ENCODE measurements at places on chromosomes 7 and 10. TPM values are rescaled to one million over a fixed set of nuclear protein-coding genes. Genes with fewer than 3 reads are reported as not detected.

DNA sequence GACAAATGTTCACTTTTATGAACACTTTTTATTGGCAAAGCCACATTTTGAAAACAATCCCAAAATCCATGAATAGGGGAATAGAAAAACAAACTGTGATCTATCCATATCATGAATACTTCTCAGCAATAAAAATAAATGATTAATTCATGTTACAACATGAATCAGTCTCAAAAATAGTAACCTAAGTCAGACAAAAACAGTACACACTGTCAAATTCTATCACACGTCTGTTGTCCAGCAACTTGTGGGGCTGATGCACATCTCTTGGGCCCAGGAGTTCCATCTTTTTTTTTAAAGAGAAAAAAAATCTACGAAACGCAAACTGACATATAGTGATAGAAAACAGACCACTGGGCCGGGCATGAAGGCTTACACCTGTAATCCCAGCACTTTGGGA, 71.0 kb downstream of the LARP4B start:
- no peak for DNase-seq

DNA sequence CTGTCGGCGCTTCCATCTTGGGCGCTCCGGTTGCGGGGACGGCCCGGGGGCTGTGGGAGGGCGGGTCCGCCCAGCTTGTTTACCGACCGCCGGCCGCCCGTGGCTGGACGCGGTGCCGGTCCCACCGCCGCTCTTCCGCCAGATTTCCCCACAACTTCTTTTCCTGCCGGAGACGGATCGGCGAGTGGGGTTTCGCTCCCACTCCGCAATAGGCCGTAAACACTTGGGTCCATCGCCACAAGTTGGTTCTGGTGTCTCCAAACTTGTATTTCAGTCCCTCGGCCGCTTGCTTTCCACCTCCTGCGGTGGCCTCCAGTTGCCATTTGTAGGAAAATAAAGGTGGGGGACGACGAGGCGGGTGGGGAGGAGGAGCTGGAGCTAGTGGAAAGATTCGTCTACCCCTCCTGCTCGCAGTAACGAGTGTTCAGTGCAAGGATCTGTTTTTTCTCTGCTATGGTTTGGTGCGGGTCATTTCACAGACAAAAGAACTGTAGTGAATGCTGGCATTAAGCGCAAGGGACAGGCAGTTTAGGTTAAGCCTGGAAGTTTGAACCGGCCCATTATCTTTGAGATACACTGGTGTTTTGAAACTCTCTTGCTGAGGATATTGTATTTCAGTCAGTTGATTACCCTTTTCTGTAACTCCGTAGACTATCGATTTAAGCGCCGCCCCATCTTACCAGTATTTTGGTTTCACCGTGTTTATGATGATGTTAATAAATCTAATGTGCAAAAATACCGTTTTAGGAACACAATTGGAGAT, 24.3 kb upstream of the ZRANB1 start:
- peak; percentile 60 for DNase-seq

DNA sequence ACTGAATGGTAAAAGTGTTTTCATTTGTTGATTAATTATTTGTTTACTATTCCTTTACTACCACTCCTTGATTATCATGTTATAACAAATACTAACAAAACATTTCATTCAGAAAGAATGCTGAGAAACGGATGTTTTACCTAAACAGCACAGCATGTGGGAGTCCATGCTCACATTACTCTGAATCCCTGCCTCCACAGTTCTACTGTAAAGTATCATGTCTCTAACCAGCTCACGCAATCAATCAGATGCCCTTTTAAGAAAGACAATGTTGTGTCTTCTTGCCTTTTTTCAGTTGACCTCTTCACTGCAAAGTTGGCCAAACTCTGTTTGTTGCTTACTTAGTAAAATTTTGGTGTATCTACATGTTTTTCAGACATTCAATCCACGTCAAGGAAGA, 232.5 kb upstream of the MDFIC start:
- no peak for DNase-seq

The LBX1 gene
- total RNA-seq = not detected

- DNase-seq = no peak
These were observed 163.0 kb upstream of the LAMB4 start for GRCh38 chr7:108293149-108293612.

DNA sequence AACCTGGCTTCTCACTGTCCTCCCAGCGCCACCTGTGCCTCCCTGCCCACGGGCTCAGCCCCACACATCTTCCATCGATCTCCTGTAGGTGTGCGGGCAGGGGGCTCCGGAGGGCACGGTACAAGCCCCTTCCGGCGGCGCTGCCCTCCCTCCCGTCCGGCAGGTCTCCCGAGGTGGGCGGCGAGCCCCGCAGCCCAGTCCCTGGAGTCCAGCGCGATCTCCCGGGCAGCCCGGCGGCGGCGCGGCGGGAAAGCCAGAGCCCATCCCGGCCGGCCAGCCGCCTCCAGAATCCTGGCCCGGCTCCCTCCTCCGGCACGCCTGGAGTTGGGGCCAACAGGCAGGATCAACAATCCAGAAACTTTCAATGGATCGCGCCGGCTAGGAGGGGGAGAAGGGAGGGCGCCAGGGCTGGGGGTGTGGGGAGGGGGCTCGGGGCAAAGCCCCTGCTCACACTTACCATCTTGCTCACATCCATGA, 100.1 kb downstream of the HIP1 start:
- DNase-seq = peak; percentile 15

- DNase-seq = no peak
These were observed 6.9 kb downstream of the KLF6 start for GRCh38 chr10:3777981-3778691.

- no peak for DNase-seq
These were observed 6.1 kb downstream of the SAMD9L start for GRCh38 chr7:93142127-93142526.

- DNase-seq = peak; percentile 30
These were observed 46.4 kb downstream of the ELFN1 start for GRCh38 chr7:1716263-1717094.

The MRPL43 gene
- total RNA-seq = 62.6 TPM

DNA sequence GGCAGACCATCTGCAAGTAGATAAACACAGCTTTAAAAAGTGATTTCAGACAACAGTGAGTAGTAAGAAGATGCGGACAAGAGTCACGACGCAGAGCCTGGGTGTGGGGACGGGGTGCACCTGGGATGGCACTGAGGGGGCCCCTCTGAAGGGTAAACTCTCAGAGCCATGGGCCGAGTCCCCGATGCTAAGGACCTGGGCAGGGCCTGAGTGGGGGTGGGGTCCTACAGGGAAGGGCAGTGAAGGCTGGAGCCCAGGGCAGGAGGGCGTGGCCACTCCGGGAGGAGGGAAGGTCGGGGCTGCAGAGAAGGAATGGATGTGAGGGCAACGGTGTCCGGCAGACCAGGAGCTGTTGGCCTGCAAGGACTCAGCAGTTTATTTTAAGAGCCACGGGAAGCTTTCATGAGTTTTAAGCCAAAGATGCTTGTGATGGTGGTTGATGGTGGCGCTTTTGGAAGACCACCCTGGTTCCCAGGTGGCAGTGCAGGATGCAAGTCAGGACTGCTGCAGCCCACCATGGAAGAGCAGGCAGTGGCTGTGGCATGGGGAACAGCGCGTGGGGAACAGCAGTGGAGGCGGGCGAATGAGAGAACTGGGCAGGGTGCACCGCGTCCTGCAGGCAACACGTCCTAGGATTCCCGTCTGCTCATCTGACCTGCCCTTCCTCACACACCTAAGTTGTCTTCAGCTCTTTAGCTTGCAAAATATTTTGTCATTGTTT, 296.8 kb downstream of the DNAJB6 start:
- no peak for DNase-seq

The SH2D4B gene
- 0.11 TPM for total RNA-seq

GRCh38 chr7:1944619-1945210, 274.6 kb downstream of the ELFN1 start:
- DNase-seq = no peak

The EPO gene
- total RNA-seq = not detected

GRCh38 chr10:47088656-47089354, 177.6 kb downstream of the PTPN20 start:
- DNase-seq = no peak

DNA sequence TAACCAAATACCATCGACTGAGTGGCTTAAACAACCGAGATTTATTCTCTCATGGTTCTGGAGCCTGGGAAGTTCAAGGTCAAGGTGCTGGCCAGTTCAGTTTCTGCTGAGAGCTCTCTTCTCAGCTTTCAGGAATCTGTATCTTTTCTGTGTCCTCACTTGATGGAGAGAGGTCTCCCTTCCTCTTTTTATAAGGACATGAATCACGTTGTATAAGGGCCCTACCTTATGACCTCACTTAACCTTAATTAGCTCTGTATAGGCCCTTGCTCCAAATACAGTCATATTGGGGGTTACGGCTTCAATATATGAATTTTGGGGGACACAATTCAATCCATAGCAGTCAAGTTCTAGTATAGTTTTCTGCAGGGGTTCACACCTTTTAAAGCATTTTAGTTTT, 135.2 kb upstream of the ADO start:
- no peak for DNase-seq
